ENCODE measurements at places on chromosomes 12 and 14. TPM values are rescaled to one million over a fixed set of nuclear protein-coding genes. Genes with fewer than 3 reads are reported as not detected.

DNA sequence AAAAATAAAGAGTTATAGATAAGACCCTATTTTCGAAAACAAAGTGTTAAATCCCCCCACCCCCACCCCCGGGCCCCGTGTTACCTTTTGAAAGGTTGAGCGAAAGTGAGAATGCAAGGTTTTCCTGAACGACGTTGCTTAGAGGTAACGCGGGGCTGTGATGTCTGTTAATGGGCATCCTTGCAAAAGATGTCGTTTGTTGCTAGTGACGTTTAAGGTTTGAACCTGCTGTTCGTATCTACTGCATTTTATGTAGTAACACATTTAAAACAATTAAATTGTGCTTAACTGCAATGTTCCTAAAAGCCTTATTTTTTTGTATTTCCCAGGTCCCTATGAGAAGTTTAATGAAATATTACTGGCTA lies 1.2 kb downstream of the CPSF6 start:
- DNase-seq = no peak

Gene BHLHE41
- total RNA-seq = 1.9 TPM

DNA sequence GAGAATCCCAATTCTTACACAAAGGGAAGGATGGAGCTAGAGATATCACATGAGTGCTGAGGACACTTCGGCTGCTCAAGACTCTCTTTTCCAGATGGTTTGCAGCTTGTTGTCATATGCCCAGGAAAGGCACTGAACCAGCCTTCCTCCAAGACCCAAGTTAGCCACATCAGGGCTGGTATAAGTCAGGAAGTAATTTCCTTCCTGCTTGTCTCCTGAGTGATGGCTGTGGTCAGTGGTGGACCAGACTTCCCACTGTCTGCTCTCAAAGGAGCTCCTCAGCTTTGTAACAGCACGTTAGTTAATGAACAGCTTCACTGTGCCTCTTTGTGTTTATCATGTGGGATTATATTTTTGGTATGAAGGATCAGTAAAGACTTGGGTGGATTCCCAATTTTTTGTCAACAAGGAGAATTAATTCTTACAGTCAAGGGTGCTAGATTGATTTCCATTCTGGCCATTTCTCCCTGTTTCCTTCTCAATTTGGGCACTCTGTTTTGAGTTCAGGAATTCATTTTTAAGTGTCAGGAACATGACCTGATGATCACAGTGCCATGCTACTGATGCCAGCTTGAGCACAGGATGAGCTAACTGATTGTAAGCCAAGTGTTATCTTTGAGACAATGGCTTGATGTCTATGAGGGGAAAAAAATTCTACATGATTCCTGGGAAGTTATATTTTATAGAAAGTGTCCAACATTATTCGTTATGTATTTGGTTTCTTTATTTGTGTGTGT lies 145.8 kb downstream of the GCH1 start:
- no peak for DNase-seq

DNA sequence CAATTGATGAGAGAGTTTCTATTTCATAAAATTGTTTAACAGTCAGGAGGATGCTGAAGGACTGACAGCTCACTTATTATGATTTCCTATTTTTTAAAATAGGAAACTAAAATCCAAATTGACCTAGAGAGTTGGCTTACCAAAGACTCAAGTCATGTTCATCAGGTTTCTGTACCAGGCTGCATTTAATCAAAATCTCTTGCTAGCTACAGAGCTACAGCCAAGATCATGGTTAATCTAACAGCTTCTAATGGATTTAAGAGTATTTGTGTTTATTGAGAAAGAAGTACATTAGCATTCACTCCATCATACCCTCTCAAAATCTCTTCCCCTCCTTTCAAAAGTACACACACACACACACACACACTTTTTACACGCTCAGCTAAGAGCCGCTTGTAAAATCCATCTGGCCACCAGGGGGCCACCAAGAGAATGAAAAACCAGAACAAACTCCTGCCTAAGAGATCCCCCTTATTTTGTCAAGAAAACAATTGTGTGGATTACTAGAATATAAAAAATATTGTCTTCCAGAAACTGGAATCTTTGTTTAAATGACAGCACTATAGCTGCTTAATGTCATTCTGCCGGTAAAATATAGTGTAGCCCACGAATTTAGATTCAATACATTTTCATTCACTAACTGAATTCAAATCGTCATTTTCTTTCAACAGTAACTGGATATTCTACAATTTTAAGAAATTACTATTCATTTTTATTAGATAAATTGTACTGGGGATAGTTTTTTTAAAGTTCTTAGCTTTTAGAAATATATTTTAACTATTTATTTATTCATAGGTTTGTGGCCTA lies 334.0 kb downstream of the BTG1 start:
- peak; percentile 63 for DNase-seq

Gene JPH4
- 0.10 TPM for total RNA-seq

Gene SRRM4
- total RNA-seq = not detected

Gene RNASE4
- 152 TPM for total RNA-seq

Gene CORO1C
- total RNA-seq = 39.2 TPM

- DNase-seq = no peak
Observed at GRCh38 chr12:21763531-21763930, 11.0 kb downstream of the KCNJ8 start.

Gene LPAR5
- total RNA-seq = 0.88 TPM

- no peak for DNase-seq
Observed at GRCh38 chr14:60760209-60760608, 25.6 kb downstream of the MNAT1 start.

DNA sequence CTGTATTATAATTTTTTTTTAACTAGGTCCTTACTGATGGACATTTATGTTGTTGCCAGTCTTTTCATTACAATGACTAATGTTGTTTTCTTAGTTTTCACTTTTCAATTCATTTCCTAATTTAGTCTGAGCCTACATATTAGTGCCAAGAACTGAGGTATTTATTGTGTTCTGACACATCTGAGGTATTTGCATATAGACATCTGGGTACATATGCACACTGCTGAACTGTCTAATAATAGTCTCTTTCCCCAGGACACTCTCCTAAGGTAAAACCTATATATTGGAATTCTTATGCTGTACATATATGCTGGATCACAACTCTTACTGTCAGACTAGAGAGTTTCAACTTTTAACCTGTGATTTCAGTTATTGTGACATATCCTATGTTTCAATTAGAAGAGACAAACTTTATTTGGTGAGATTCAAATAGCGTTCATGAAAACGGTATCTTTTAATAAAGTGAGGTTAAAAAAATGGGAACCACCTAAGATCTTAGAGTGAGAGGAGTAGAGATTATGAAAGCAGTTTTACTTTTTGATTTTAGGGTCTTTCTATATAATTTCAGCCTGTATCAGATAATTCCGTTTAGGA lies 263.2 kb downstream of the RAD51B start:
- no peak for DNase-seq

Gene RAB3IP
- 13.1 TPM for total RNA-seq

DNA sequence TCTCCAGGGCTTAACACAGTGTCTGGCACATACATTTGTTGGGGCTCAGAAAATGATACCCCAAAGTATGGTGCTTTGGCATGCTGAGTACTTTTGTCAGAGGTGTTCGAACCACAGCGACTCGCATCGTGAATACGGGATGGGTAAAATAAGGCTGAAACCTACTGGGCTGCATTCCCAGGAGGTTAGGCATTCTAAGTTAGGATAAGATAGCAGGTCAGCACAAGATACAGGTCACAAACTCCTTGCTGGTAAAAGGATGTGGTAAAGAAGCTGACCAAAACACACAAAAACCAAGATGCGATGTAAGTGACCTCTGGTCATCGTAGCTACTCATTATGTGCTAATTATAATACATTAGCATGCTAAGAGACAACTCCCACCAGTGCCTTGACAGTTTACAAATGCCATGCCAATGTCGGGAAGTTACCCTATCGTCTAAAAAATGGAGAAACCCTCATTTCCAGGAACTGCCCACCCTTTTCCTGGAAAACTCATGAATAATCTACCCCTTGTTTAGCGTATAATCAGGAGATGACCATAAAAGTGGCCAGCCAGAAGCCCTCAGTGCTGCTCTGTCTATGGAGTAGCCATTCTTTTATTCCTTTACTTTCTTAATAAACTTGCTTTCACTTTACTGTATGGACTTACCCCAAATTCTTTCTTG lies 3.3 kb upstream of the AEBP2 start:
- no peak for DNase-seq

Gene NKX2-1
- 0.10 TPM for total RNA-seq

Gene HOXC12
- total RNA-seq = not detected

DNA sequence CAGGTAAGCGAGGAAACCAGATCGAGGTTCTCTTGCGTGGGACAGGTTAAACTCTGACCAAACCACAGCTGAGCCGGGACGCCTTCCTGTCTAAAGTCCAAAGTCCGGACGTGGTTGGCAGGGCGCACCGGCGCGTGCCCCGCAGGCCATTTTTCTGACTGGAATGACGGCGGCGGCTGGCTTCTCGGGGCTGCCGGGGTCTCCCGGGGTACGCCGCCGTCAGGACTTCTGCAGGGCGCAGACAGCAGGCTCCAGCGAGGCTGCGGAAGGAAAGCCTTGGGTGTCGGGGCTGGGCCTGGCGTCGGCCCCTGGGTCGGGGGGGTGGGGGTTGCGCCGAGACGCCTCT lies 32.8 kb downstream of the MIA2 start:
- DNase-seq = peak; percentile 94

DNA sequence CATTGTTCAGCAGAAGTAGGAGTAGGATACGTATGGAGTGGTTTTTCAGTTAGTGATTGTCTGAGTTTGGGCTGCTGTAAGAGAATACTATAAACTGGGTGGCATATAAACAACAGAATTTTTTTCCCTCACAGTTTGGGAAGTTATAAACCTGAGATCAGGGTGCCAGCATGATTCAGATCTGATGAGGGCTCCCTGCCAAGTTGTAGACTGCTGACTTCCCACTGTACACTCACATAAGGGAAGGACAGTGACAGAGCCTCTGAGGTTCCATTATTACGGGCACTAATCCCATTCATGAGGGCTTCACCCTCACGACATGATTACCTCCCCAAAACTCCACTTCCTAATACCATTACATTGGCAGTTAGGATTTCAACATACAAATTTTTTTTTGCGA lies 50.7 kb downstream of the ACSM4 start:
- DNase-seq = no peak

- DNase-seq = peak; percentile 86
Observed at GRCh38 chr12:116818948-116819832, 62.1 kb downstream of the HRK start.

DNA sequence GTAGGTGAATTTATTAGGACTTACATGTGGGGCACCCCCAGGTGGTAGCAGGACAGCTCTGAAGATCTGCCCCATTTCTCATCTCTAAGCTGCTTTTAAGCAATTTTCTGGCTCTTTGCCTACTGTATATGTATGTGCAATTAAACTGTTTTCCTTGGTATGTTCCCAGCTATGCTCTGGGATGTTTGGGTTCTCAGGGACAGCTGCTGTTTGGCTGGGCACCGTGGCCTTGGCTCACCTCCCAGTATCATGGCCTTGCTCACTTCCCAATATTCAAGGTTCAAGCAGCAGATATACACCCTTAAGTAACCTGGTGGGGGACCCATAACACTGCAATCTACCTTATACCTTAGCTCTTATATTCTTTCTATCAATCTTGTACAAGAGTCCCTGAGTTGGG lies 53.7 kb upstream of the KITLG start:
- DNase-seq = no peak

- DNase-seq = no peak
Observed at GRCh38 chr12:85385406-85385805, 105.4 kb downstream of the ALX1 start.

All from left lobe of liver (tissue), 2 donors.